NCI-H146 (cell line): ENCODE measurements at places on chromosomes 16 and 17.

- DNase-seq: no peak
Measured at GRCh38 chr17:37458805-37459204, 30.9 kb upstream of the DUSP14 start.

GRCh38 chr17:80774643-80775281 lies 216.9 kb upstream of the CHMP6 start:
- peak; percentile 49 for DNase-seq

- no peak for DNase-seq
Measured at GRCh38 chr17:61381537-61381936, 18.1 kb upstream of the TBX2 start.

GRCh38 chr17:28615260-28615940 lies 1.4 kb upstream of the RSKR start:
- DNase-seq: no peak

GRCh38 chr17:21183468-21183867 lies 30.5 kb downstream of the TMEM11 start:
- DNase-seq: peak; percentile 16

- no peak for DNase-seq
Measured at GRCh38 chr17:15348021-15348420, 6.6 kb upstream of the TEKT3 start.

- DNase-seq: no peak
Measured at GRCh38 chr17:78170692-78171590, 2.6 kb downstream of the SYNGR2 start.

DNA sequence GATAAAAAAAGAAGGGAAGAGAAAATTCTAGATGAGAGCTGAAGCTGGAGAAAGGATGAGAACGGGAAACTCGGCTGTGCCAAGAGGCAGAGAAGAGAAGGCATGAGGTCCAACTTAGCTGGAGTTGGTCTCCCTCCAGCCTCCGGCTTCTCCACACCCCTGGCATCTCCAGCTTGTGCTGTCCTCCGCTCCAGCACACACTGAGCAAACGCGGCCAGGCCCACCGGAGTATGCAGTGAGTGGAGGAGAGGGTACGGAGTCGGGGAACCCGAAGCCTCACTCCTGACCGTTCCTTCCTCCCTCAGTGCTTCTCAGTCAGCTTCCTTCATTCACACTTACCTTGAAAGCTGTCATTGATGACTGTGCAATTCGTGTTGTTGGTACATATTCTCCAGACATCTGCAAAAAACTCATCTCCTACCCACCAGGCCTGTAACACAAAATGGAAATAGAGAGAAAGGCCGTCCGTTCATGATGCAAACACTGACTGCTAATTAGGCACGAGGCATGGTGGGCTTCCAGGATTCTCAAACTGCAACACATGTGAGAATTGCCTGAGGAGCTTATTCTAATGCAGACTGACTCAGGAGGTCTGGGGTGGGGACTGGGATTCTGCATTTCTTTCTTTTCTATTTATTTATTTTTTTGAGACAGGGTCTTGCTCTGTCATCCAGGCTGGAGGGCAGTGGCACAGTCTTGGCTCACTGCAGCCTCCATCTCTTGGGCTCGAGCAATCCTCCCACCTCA lies 37.0 kb downstream of the EMP2 start:
- no peak for DNase-seq

- DNase-seq: no peak
Measured at GRCh38 chr17:52673791-52674190, 515.3 kb upstream of the CA10 start.
